Left lung (tissue), 14 donors: ENCODE measurements at places on chromosomes 4 and X. TPM values are rescaled to one million over a fixed set of nuclear protein-coding genes. Genes with fewer than 3 reads are reported as not detected.

- no peak overlapping the region for H3K4me3 ChIP-seq
- no peaks in the 10 kb centered on the region for H3K36me3 ChIP-seq
- no peak overlapping the region for H3K27ac ChIP-seq
- H3K27me3 ChIP-seq: no peaks in the 10 kb centered on the region
- H3K4me1 ChIP-seq: peaks cover 18% of the 10 kb centered on the region
- no peak for DNase-seq
Observed at GRCh38 chr4:74033739-74034138, 4.8 kb downstream of the CXCL3 start.

GRCh38 chr4:26899991-26900390 lies 39.4 kb downstream of the STIM2 start:
- H3K36me3 ChIP-seq: no peaks in the 10 kb centered on the region
- H3K4me1 ChIP-seq: no peaks in the 10 kb centered on the region

DNA sequence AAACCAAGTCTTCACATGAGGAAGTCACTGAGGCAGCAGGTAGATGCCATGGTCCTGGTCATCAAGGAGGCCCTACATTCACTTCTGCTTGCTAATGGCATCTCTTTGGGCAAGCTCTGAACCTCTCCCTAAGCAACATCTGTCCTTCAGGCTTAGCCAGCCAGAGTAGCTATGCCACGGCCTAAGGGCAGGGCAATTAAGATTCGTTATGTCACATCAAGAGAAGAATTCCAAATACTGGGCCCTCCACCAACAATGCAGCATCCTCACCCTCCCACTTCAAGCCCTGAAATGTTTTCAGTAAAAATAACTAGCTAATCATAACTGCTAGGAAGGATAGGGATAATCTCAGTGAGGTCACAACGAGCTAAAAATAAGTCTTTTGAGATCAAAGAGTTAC lies 120.7 kb upstream of the HCCS start:
- H3K4me3 ChIP-seq: no peak overlapping the region
- H3K36me3 ChIP-seq: no peaks in the 10 kb centered on the region
- no peaks in the 10 kb centered on the region for H3K4me1 ChIP-seq
- DNase-seq: no peak
- no peak overlapping the region for H3K27ac ChIP-seq

DNA sequence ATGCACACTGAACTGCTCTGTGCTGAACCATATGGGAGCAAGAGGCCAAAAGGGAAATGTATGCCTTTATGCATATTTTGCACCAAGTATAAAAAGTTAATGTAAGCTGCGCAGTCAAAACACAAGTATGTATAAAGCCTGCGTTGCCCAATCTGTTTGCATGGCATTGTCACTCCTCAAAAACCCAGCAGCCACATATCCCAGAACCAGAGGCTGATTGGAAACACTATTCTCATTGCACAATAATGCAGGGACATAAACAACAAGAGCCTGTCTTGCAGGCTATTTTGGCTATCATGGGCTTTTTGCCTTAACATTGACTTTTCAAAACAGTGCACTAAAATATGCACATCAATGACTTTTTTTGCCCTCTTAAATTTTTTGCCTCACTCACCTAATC lies 5.1 kb upstream of the ASB9 start:
- no peaks in the 10 kb centered on the region for H3K36me3 ChIP-seq
- no peaks in the 10 kb centered on the region for H3K27me3 ChIP-seq
- H3K4me3 ChIP-seq: no peak overlapping the region
- no peak for DNase-seq
- no peak overlapping the region for H3K27ac ChIP-seq
- no peaks in the 10 kb centered on the region for H3K4me1 ChIP-seq

DNA sequence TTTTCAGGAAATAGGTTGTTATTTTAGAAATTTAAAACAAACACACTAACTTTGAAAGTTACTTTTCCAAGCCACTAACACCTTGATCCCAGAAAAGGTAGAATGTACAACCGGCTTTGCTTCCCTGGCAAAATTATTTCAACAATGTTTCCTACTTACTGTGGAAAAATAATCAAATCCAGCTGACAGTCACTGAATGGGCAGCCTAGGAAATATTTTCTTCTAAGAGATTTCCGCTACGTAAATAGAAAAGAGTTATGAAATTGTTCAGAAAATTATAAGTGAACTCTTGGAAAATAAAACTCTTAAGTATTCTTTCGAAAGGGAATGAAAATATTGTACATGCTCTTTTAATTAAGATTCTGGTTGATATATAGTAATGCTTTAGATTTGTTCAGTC lies 195.7 kb downstream of the GASK1B start:
- no peak for DNase-seq
- no peak overlapping the region for H3K4me3 ChIP-seq
- no peaks in the 10 kb centered on the region for H3K36me3 ChIP-seq
- no peak overlapping the region for H3K27ac ChIP-seq
- H3K4me1 ChIP-seq: peaks cover 3% of the 10 kb centered on the region
- no peaks in the 10 kb centered on the region for H3K27me3 ChIP-seq

- no peaks in the 10 kb centered on the region for H3K4me1 ChIP-seq
- DNase-seq: no peak
- no peaks in the 10 kb centered on the region for H3K36me3 ChIP-seq
- no peak overlapping the region for H3K4me3 ChIP-seq
- no peaks in the 10 kb centered on the region for H3K27me3 ChIP-seq
Observed at GRCh38 chr4:25837107-25837506, 25.7 kb downstream of the SEL1L3 start.

- no peak overlapping the region for H3K4me3 ChIP-seq
- no peaks in the 10 kb centered on the region for H3K4me1 ChIP-seq
- no peaks in the 10 kb centered on the region for H3K27me3 ChIP-seq
- peaks cover 6% of the 10 kb centered on the region for H3K36me3 ChIP-seq
Observed at GRCh38 chrX:41189156-41189555, 103.9 kb downstream of the USP9X start.

- H3K4me1 ChIP-seq: no peaks in the 10 kb centered on the region
- DNase-seq: no peak
- H3K27me3 ChIP-seq: no peaks in the 10 kb centered on the region
- H3K36me3 ChIP-seq: no peaks in the 10 kb centered on the region
Observed at GRCh38 chrX:12898073-12898472, 8.3 kb upstream of the TLR8 start.

DNA sequence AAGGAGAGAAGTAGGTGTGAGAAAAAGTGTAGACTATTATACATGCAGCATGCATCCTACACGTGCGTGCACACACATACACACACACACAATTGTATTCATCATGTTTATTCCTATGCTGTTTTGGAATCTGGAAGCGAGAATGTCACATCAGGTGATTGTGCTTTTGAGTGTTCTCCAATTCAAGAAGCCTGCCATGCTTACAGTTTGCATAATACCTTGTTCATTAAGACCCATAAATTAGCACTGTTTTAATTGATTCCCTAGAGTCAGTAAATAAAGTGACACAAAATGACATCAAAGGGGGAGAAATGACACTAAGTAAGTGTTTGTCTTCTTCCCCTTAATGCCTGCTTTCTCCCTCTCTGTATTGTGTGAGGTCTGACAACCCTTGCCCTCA lies 336.1 kb upstream of the IGFBP7 start:
- H3K27ac ChIP-seq: no peak overlapping the region
- H3K4me3 ChIP-seq: no peak overlapping the region
- no peaks in the 10 kb centered on the region for H3K36me3 ChIP-seq
- no peaks in the 10 kb centered on the region for H3K4me1 ChIP-seq
- no peaks in the 10 kb centered on the region for H3K27me3 ChIP-seq

GRCh38 chr4:84493092-84493850 lies 5.8 kb downstream of the NKX6-1 start:
- H3K4me1 ChIP-seq: peaks cover 6% of the 10 kb centered on the region
- DNase-seq: peak; percentile 77
- no peak overlapping the region for H3K4me3 ChIP-seq
- H3K36me3 ChIP-seq: no peaks in the 10 kb centered on the region
- H3K27ac ChIP-seq: no peak overlapping the region

DNA sequence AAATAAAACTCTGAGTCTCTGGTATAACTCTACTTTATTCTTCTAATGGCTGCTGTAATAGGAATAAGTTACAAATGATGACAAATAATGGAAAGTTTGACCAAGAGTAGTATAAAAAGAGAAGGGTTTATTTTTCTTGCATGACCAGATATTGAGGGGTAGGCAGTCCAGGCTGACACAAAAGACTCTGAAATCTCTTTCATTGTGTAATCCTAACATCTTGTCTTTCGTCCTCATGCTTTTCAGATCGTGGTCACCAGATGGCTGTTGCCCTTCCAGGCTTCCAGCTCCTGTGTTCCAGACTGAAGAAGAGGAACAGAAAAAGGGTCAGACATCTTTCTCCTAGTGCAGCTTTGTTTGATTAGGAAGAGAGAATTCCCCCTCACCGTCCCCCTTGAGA lies 176.9 kb upstream of the GK2 start:
- no peak for DNase-seq
- no peaks in the 10 kb centered on the region for H3K36me3 ChIP-seq
- no peaks in the 10 kb centered on the region for H3K27me3 ChIP-seq

- H3K4me1 ChIP-seq: no peaks in the 10 kb centered on the region
- no peak for DNase-seq
- no peak overlapping the region for H3K27ac ChIP-seq
- no peak overlapping the region for H3K4me3 ChIP-seq
- no peaks in the 10 kb centered on the region for H3K36me3 ChIP-seq
Observed at GRCh38 chr4:182255441-182256190, 12.4 kb downstream of the TENM3 start.

Gene SLC34A2
- 2,023 TPM for total RNA-seq

DNA sequence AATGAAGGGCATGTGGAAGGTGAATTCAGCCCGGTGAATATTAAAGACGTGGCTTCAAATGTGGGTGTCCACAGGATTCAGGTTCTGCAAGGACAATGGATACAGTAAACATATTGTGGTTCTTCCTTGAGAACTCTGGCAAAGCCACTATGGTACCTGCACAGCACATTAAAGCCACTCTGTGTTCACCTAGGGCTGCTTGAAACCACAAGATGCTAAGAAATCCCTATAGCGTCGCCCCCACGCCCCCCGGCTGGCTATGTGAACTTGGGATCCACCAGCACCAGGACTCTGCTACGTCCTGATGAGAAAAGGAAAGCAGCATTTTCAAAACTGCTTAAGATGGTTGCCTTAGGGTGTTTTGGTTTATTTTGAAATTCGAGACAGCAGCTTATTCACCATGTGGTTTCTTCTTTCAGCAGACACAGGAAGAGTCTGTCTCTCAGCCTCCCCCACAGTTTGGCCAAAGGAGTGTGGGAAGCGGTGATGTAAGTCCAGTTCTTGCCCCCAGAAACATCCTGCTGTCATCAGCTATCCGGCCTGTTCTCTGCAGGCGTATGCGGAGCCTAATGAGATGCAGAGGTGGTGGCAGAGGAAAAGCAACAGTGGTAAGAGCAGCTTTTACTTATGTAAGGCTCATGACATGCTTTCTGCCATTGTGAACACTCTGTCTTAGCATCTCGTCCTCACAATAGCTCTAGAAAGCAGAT lies 111.5 kb downstream of the AFAP1 start:
- peak; percentile 70 for DNase-seq
- no peaks in the 10 kb centered on the region for H3K27me3 ChIP-seq
- H3K4me3 ChIP-seq: no peak overlapping the region
- peaks cover 14% of the 10 kb centered on the region for H3K4me1 ChIP-seq

GRCh38 chr4:3440011-3440410 lies 1.8 kb upstream of the HGFAC start:
- DNase-seq: no peak
- no peak overlapping the region for H3K27ac ChIP-seq
- peaks cover 23% of the 10 kb centered on the region for H3K27me3 ChIP-seq
- peaks cover 8% of the 10 kb centered on the region for H3K4me1 ChIP-seq
- H3K36me3 ChIP-seq: no peaks in the 10 kb centered on the region

Gene FAAH2
- 6.2 TPM for total RNA-seq

DNA sequence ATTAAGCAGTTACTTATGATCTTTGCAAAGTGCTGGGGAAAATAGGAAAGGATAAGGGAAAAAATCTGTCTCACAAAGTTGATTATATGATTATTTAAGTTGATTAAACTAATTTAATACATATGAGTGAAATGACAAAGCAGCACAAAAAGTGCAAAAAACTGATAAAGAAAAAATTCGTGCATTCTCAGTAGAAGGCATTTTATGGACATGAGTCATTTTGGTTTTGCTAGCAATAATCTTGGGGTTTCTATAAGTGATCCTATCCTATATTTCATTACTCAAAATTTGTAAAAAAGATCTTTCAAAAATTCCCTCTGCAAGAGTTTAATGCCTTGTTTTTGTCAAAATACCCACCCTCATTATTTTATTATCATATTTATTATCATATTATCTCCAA lies 224.2 kb upstream of the ANXA10 start:
- no peaks in the 10 kb centered on the region for H3K27me3 ChIP-seq
- no peaks in the 10 kb centered on the region for H3K4me1 ChIP-seq
- H3K27ac ChIP-seq: no peak overlapping the region
- H3K4me3 ChIP-seq: no peak overlapping the region
- DNase-seq: no peak

DNA sequence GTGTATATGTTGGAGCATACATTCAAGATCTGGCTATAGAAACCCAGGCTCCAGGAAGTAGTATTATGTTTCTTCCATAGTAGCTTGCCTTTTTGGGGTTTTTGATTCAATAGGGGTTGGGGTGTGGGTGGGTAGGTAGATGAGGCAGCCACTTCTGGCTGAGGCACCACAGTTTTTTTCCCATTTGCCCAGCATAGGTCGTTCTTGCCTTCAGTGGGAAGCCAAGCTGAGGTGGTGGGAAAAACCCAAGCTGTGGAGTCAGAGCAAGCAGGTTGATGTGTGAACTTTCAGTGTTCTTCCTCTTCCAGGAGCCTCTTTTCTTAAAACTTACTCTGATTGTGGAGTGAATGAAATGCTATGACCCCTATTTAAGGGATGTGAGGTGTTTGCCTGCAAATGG lies 67.0 kb upstream of the RPS6KA3 start:
- no peak overlapping the region for H3K27ac ChIP-seq
- H3K4me1 ChIP-seq: no peaks in the 10 kb centered on the region
- no peaks in the 10 kb centered on the region for H3K36me3 ChIP-seq

DNA sequence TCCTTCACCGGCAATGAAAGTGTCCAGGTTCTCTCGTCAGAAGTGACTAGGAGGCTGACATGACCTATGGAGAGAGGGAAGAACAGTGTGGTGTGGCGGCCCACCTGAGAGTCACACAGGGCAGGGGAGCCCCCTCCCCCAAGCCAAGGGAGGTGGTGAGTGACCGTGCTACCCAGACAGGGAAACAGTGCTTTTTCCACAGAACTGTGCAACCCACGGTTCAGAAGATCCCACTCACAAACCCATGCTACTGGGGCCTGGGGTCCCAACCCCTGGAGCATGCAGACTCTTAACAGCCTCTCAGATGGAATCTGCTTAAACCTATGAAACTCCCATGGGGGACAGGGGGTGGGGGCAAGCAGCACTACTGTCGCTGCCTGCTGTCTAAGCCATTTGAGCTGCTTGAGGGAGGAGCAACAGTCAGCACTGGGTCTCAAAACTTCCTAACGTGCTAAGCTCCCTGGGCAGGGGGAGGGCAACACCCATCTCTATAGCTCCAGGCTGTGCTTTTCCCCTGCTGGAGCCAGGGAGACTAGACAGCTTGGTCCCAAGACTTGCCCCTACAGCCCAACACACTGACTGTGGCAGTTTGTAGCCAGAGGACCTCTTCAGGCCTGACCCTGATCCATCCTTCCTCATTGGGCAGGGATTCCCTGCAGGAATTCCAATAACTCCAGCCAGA lies 850.4 kb upstream of the AADAT start:
- no peak overlapping the region for H3K27ac ChIP-seq
- no peak for DNase-seq
- no peaks in the 10 kb centered on the region for H3K4me1 ChIP-seq
- H3K4me3 ChIP-seq: no peak overlapping the region
- H3K36me3 ChIP-seq: no peaks in the 10 kb centered on the region

Gene GABRG1
- not detected for total RNA-seq
